Muscle of back (tissue), 13 donors: ENCODE measurements at places on chromosomes 6 and 20.
A peak's percentile ranks its signal among the peaks of the same experiment; 100 is the strongest.

- DNase-seq = peak; percentile 45
These were observed 17.2 kb downstream of the CHMP4B start for GRCh38 chr20:33828326-33828844.

- DNase-seq = no peak
These were observed 120.8 kb upstream of the SSTR4 start for GRCh38 chr20:22914291-22914690.

DNA sequence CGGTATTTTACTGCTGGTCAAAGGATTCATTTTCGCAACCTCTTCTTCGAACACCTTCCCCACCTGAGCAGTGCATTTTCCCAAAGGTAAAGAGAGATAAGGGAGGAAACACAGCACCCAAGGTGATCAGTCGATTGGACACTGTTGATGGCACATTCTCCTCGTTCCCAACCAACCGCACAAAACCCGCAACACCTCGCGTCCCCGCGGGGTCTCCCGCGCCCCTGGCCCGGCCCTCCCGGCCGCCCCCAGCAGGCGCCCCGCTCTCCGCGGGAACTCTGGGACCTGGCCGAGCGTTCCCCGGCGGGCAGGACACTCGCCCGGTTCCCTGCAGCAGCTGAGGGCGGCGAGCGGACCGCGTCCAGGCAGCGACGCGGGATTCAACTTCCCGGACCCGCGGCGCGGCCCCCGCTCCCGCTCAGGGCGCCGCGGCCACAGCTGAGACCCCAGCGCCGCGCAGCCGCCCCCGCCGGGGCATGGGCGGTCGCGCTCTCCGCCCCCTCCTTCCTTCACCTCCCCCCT lies 506 bp downstream of the RGS17 start:
- DNase-seq = no peak

DNA sequence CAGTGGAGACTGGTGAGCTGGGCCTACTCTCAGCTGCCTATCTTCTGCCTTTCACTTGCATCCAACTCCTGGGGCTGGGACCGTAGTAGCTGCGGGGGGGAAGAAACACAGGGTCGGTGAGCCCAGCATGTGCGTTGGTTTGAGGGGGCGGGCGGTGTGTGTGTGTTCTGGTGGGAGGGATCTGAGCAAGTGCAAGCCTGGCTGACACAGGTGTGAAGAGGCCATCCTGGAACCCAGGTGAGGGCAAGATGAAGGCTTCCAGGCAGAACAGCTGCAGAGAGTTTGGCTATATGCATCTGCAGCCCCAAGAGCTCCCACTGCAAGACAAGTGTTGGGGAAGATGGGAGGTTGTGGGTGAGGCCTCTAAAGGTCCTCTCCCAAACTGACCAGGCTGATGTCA lies 30.6 kb downstream of the MOCS1 start:
- DNase-seq = no peak

GRCh38 chr6:79410806-79411205 lies 126.4 kb downstream of the LCA5 start:
- DNase-seq = no peak

- no peak for DNase-seq
These were observed 344.9 kb downstream of the CDKAL1 start for GRCh38 chr6:20879121-20879520.
